Hematopoietic multipotent progenitor cell treated with erythropoietin and hydrocortisone succinate and interleukin-3 and kit ligand, for 4 days (in vitro differentiated cells): ENCODE measurements at places on chromosomes 7 and 10.
A peak's percentile ranks its signal among the peaks of the same experiment; 100 is the strongest.

DNA sequence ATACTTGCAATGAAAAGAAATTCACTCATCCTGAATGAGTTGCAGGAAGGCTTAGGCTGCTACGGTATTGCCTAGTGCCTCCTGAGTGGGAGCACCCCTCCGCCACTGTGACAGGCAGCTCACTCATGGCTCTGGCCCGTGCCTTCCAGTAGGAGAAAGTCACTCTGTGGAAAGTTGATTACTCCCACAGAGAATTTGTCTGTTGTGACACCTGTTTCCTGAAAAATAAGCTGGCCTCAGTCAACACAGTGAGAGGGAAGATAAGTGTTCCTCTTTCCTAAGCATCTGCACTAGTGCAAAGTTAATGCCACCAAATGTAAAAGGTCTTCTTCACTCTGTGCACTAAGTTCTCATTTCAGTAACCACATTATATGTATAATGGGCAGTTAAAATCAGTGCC is 158.8 kb upstream of the INHBA start:
- DNase-seq, result peak; percentile 81

DNA sequence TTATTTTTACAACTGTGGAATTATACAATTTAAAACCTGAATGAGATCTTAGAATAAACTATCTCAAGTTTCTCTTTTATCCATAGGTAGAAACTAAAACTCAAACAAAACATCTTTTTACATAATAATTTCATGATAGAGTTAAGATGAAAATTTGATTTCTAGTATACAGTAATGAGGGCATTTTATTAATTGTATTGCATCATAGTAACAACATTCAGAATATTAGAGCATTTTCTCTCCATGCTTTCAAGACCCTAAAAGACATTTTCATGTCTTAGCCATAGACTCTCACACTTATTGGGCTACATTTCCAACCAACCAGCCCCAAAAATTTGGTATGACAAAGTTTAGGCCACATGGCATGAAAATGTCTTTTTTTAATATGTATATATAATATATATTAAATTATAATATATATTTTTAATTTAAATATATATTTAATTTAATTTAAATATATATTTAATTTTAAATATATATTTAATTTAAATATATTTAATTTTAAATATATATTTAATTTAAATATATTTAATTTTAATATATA is 195.7 kb upstream of the STEAP1 start:
- DNase-seq, result no peak

DNA sequence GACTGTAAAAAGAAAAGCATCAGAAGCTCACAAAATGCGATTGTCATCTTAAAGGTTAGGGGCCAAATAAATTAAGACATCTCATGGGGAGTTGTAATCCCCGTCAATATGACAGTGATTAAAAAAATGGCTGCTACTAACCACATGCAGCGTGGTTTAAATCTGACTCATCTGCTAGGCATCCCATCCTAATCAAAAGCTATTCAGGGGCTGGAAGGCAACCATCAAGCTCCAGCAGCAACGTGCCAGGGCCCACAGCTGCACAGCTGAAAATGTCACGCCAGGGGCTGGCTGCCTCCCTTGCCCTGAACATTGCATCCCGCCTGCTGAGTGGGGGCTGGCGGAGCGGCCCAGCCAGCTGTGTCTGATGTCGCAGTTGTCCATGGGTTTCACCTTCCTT is 66.3 kb upstream of the FRMD4A start:
- DNase-seq, result no peak

GRCh38 chr10:103144041-103144440 is 49.0 kb downstream of the NT5C2 start:
- DNase-seq, result no peak

GRCh38 chr7:3301831-3302618 is 973 bp downstream of the SDK1 start:
- peak; percentile 54 for DNase-seq
